ENCODE measurements at places on chromosomes 1 and 21.

- DNase-seq, result no peak
Observed at GRCh38 chr1:14255711-14256110, 342.8 kb upstream of the KAZN start.

DNA sequence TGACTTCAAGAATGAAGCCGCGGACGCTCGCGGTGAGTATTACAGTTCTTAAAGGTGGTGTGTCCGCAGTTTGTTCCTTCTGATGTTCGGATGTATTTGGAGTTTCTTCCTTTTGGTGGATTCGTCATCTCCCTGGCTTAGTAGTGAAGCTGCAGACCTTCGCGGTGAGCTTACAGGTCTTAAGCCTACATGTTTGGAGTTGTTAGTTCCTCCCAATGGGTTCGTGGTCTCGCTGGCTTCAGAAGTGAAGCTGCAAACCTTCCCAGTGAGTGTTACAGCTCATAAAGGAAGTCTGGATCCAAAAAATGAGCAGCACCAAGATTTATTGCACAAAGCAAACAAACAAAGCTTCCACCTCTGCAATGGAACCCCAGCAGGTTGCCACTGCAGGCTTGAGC lies 14.7 kb downstream of the LDLRAD1 start:
- DNase-seq, result no peak

DNA sequence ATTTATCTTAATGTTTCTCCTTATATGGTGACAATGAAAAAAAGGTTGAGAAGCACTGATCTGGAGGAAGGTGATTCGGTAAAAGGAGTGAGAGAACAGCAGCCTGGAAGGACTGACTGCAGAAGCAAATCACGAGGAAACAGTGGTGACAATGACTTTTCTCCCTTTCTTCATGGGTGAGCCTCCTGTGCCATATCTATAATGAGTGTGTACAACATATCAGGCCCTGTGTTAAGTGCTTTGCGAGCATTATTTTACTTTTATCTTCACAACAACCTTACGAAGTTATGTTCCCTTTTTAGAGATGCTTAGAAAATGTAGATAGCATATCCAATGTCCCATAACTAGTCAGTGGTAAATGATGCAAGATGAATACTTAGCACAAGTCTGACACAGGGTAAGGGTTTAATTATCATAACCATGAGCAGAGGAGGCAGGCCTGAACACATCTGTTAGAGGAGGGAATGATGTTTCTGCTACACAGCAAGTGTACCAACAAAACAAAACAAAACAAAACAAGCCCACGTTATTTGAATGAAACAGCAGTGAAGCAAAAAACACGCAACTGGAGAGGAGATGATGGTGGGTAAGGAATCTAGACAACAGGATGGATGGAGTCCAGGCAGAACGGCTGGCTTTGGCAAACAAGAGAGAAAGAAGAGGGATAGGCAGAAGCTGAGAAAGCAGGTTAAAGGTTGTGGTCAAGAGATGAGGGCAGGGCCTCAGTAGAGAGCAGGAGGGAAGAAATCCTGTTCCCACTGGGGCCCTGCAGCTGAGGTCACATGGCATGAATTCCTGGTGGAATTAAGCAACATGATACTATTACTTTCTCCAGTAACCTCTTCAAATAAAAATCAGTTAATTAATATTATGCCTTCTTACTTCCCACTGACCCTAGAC lies 29.6 kb downstream of the GNG12 start:
- no peak for DNase-seq

GRCh38 chr1:118115567-118116295 lies 69.3 kb downstream of the SPAG17 start:
- no peak for DNase-seq

- DNase-seq, result no peak
Observed at GRCh38 chr1:61687901-61688300, 37.0 kb downstream of the TM2D1 start.

GRCh38 chr1:113990961-113991360 lies 11.7 kb downstream of the OLFML3 start:
- DNase-seq, result no peak

DNA sequence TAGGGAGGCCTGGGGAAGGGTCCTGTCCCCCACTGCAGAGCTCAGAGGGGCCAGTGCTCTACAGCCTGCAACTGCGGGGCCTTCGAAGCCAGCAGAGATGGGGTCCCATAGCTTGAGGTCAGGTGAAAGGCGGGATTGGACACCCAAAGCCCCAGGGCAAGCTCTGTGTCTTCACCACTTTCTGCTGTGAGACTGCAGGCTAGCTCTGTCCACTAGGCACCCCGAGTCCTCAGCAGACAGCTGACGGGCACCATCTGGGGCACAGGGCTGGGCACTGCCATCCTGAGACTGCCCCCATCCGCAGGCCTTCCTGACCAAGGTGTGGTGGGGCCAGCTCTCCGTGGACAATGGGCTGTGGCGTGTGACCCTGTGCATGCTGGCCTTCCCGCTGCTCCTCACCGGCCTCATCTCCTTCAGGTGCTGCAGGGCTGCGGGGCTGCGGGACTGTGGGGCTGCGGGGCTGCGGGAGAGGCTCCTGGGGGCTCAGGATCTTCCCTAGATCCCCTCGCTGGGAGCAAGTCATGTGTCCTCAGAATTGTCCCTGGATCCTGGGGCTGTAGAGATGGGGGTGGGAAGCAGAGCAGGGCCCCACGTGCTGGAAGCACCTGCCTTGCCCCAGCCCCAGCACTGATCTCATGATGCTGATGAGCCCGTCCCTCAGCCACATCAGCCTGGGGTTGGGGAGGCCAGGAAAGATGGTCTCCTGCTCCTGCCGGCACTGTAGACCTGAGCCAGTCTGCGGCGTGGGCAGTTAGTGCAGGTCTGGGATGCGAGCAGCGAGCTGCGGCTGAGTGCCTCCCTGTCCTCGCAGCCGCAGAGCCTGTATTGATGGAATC lies 46.8 kb downstream of the TRPM2 start:
- DNase-seq, result no peak

GRCh38 chr1:115665319-115666096 lies 23.7 kb downstream of the VANGL1 start:
- DNase-seq, result no peak

DNA sequence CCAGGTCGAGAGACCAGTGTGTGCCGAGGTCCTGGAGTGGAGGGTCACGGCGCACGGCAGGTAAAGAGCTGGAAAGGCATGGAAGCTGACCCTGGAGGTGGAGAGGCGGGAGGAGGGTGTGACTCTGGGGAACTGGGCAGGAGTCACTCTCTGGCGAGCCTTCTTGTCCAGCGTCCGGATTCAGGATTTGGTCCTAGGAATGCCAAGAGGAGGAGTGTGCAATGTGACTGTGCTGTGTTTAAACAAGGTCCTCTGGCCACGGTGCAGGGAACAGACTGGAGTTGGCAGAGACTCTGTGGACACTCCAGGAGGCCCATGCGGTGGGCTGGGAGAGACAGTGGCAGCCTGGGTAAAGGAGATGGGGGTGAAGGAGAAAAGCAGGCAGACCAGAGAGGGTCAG lies 64.2 kb upstream of the CASZ1 start:
- no peak for DNase-seq

GRCh38 chr1:174812656-174813055 lies 187.1 kb upstream of the CACYBP start:
- no peak for DNase-seq

All from stimulated activated CD4-positive, alpha-beta T cell treated with anti-CD3 and anti-CD28 coated beads, Interleukin-12 subunit alpha, Interleukin-12 subunit beta, amount 100 ng/mL, for 24 hours (primary cell).